Hindlimb muscle (tissue), 1 donor: ENCODE measurements at places on chromosomes 1 and 21. TPM values are rescaled to one million over a fixed set of nuclear protein-coding genes. Genes with fewer than 3 reads are reported as not detected.

Gene LRRC8D
- polyA plus RNA-seq, result 7.5 TPM

Gene TDRD5
- not detected for polyA plus RNA-seq

Gene XKR8
- 9.4 TPM for polyA plus RNA-seq

Gene RXFP4
- 0.36 TPM for polyA plus RNA-seq

Gene FCRL4
- not detected for polyA plus RNA-seq

Gene TOMM20
- 155 TPM for polyA plus RNA-seq

Gene CELA3A
- polyA plus RNA-seq, result not detected

Gene FCER1G
- polyA plus RNA-seq, result 21.4 TPM

GRCh38 chr1:47875831-47876586 lies 121.2 kb downstream of the TRABD2B start:
- DNase-seq, result peak; percentile 31

- peak; percentile 77 for DNase-seq
Measured at GRCh38 chr1:7299329-7299799, 471.7 kb upstream of the VAMP3 start.

DNA sequence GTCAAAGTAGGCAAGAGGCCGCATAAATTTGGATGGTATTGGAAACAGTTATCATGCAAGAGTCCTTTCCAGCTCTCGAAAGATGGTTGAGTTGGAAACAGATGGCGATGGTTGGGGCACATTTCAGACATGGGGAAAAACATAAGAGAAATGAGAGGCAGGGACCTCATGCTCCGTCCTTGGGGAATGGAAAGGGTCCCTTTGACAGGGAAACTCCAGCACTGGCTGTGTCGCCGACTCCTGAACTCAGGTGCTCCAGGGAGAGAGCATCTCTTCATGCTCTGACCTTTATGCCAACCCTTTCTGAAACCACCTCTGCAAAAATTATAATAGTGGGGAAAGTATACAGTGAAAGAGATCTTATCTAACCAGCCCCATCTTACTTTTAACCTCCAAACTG lies 36.8 kb upstream of the COL6A2 start:
- DNase-seq, result no peak

GRCh38 chr1:114081437-114082303 lies 72.0 kb downstream of the SYT6 start:
- no peak for DNase-seq

DNA sequence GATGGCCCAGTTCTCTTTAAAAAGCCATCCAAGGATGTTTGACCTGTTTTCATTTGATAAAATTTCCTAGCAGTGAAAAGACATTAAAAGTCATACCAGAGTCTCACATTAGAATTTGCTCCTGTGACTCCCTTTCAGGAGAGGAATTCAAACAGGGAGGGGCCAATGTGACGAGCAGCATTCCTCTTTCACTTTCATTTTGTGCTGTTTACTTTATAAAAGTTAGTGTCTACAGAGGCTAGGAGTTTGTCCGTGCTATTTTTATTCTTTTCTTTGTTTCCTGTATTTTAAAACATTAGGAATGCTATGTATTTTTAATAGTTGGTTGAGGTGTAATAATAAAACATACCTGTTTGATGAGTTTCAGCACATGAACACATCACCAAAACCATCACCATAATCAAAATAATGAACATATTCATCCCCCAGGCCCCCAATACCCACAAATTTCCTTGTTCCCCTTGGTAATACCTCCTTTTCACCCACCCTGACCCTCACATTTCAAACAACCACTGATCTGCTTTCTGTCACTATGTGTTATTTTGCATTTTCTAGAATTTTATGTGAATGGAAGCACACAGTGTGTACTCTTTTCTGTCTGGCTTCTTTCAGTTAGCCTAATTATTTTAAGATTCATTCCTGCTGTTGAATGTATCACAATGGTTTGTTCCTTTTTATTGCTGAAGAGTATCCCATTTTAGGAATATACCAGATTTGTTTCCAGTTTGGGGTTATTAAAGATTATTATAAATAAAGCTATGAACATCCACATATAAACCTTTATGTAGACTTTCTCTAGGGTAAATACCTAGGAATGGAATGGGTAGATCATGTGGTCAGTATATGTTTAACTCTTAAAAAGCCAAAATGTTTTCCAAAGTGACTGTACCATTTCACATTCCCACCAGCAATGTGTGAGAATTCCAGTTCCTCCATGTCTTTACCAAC lies 129.5 kb downstream of the TENT5C start:
- no peak for DNase-seq

- no peak for DNase-seq
Measured at GRCh38 chr21:41834926-41835663, 44.0 kb downstream of the PRDM15 start.

GRCh38 chr1:229607370-229607769 lies 18.6 kb downstream of the TAF5L start:
- DNase-seq, result no peak

DNA sequence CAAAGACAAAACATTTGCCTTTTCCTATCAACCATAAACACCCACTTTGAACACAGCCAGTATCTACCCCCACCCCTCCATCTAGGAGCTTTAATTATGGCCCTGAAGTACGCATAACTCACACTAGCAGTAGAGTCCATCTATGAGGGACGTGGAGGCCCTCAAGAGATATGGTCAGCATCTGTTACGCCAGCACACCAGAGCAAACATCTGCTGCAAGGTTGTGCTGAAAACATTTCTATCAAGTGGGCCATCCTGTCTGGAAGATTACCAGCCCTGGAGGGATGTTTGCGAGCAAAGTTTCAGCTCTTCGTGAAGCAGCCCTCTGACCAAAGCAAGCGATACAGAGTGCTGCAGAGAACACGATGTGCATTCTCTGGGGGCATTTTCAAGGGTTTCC lies 74.6 kb downstream of the SLC45A1 start:
- no peak for DNase-seq

GRCh38 chr1:111801071-111801850 lies 45.6 kb downstream of the DDX20 start:
- no peak for DNase-seq

DNA sequence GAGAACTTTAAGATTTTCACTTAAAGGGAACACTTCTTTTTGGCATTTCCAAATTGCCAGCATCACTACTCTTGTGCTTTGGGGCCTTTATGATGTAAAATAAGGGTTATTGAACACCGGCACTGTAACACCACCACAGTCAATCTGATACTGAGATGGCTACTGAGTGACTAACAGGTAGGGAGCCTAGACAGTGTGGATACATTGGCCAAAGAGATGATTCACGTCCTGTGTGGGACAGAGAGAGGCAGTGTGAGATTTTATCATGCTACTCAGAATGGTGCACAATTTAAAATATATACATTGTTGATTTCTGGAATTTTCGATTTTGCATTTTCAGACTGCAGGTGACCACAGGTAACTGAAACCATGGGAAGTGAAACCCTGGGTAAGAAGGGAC lies 261.6 kb downstream of the SPATA17 start:
- no peak for DNase-seq

GRCh38 chr1:57017200-57017599 lies 51.4 kb upstream of the C8B start:
- no peak for DNase-seq

GRCh38 chr1:192747943-192748342 lies 60.9 kb upstream of the RGS2 start:
- peak; percentile 11 for DNase-seq

DNA sequence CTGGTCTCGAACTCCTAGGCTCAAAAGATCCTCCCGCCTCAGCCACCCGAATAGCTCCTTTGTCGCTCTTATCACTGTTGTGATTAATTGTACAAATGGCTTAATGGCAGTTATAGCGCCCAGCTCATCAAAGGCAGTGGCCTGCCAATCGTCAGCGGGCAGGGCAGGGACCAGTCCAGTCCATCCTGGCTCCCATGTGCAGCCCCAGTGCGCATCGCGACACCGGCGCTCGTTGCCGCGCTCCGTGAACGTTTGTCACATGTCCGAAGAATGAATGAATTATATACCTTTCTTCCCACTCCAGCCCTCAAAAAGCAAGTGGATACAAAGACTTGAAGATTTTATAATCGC lies 18.4 kb downstream of the MTX1 start:
- DNase-seq, result peak; percentile 41

- DNase-seq, result no peak
Measured at GRCh38 chr1:115194506-115194905, 105.2 kb upstream of the TSPAN2 start.
